ENCODE measurements at places on chromosomes 6 and 20. TPM values are rescaled to one million over a fixed set of nuclear protein-coding genes. Genes with fewer than 3 reads are reported as not detected.

- DNase-seq, result no peak
Observed at GRCh38 chr6:25834950-25835349, 3.1 kb upstream of the SLC17A1 start.

GRCh38 chr6:19279273-19279684 lies 557.9 kb upstream of the ID4 start:
- DNase-seq, result no peak

- DNase-seq, result no peak
Observed at GRCh38 chr6:2492686-2493523, 247.5 kb upstream of the GMDS start.

ZSCAN9 gene
- 18.4 TPM for polyA plus RNA-seq

GRCh38 chr6:85997206-85997605 lies 354.5 kb upstream of the SYNCRIP start:
- DNase-seq, result no peak

GRCh38 chr6:150494241-150494640 lies 105.4 kb upstream of the PLEKHG1 start:
- no peak for DNase-seq

DNA sequence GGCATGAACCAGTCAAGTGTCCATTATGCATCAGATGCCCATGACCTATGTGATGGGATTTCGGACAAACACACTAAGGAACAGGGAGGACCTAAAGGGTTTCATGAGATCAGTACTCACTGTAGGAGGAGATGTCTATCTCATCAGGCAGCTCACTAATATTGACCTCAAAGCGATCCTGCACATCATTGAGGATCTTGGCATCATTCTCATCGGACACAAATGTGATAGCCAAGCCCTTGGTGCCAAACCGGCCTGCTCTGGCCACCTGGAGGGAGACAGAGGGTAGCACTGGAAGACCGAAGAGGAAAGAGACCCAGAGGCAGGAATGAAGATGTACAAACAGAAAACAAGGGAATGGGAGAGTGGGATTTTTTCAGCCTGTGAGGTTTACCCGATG lies 1.9 kb downstream of the MCCD1 start:
- no peak for DNase-seq

HLA-DQA1 gene
- polyA plus RNA-seq, result 1.8 TPM

DNA sequence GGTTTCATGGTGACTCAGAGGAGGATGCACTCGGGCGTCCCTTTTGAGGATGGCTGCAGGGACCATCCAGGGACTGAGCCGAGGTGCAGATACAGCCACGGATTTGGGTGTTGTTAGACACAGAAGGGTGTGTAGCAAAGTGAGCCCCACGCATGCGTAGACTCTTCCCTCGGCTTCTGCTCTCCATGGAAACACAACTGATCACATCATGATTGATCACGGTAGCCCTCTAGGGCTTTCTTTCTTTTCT lies 606 bp upstream of the ULBP1 start:
- no peak for DNase-seq

- no peak for DNase-seq
Observed at GRCh38 chr20:47795214-47795907, 10.1 kb upstream of the SULF2 start.

- no peak for DNase-seq
Observed at GRCh38 chr6:134182528-134182927, 130.1 kb upstream of the SLC2A12 start.

DNA sequence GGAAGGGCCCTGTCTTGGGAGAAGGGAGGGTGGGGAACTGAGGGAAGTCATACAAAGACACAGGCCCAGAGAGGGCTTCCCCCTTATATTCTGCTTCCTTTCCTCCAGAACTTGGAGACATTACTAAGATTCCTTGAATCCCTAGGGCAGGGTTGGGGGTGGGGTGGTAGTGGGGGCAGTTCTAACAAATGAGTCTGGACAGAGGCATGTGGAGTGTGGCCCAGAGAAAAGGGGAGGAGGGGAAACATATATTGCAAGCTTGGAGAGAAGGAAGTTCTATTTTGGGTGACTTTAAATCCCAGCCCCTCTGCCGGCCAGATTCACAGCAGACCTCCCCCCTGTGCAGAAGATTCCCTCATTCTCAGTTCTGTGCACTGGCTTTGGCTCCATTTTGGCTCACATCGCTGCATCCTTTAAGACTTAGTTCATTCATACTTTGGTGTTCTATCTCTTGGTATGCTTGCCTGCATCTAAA lies 43.7 kb downstream of the DAAM2 start:
- no peak for DNase-seq

- no peak for DNase-seq
Observed at GRCh38 chr6:117985916-117986315, 78.9 kb downstream of the SLC35F1 start.
